ENCODE measurements at places on chromosomes 11 and 22.

DNA sequence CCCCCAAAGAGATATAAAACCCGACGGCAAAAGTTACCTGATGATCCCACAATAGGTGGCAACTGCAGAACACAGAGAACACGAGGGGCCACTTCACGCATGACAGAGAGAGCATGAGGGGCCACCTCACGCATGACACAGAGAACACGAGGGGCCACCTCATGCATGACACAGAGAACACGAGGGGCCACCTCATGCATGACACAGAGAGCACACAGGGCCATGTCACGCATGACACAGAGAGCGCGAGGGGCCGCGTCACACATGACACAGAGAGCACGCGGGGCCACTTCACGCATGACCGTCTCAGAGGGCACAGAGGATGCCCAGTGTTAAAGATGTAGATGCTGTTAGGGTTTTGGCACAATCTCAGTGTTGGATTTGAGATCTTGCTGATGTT is 1359.5 kb downstream of the TBC1D22A start:
- no peak for DNase-seq

DNA sequence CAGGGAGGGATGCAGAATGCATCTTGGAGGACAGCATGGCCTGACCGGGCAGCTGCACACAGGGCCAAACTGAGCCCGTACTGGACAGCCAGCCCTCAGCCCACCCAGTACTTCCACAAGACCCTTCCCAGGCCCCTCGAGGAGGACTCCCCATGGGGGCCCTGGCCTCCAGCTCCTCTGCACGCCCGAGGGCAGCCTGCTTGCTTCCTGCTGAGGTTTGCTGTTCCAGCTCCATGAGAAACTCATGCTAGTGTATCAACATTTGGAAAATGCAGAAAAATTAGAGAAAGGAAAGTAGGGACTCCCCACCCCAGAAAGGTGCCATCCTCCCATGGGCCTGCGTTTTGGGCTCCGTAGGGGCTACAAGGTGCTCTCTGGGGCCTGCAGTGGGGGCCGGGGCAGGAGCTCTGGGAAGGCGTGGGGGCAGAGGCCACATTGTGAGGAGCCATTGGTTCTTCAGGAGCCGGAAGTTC is 21.3 kb upstream of the CCDC188 start:
- no peak for DNase-seq

DNA sequence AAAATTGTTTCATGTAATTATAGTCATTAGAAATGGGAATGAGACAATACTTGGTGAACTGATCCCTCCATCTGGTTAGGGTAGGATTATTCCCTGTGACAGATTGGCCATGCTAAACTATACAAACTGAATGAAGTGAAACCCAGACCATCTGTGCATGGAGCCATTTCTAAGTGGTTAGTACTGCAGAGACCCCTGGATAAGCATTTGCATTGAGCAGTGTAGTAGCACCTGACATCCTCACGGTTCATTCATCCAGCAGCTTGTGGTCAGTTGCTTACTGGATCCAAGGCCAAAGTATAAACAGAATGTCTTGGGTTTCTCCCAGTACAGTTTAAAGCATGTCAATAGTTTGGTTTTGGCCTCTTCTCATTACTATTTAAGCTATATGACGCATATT is 93.8 kb upstream of the ARHGAP42 start:
- DNase-seq = no peak

DNA sequence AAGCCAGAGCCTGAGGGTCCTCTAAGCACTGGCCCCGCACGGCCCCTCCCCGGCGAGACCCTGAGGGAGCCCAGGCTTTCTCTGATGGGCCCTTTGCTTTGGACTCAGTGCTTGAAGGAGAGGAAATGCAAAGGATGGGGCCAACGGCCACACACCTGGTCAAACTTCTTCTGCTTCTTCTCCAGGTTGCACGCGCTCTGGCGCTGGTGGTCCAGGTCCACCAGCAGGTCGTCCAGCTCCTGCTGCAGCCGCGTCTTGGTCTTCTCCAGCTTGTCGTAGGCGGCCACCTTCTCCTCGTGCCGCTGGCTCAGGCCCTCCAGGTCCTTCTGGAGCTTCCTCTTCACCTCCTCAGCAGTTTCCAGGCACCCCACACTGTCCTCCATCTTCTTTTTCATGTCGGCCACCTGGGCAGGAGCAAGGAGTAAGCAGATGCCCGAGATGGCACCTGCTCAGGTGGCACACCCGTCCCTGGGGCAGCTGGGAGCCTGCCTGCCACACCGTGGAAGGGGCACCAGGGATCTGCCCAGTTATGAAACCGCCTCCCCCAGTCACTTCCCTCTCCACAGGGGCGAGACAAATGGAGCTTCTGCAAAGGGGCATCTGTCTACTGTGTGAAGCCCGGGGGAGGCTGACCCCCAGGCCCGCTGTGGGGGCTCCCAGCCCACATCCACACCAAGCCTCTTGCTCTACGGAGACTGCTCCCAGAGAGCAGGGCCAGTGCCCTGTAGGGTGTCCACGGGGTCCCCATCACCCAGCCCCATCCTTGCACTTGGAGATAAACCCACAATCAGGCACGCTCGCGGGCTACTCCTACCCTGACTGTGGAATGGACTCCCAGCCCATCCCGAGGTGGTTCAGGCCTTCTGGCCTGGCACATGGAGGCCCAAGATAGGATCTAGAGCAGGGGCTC is 39.2 kb downstream of the APOL1 start:
- no peak for DNase-seq

DNA sequence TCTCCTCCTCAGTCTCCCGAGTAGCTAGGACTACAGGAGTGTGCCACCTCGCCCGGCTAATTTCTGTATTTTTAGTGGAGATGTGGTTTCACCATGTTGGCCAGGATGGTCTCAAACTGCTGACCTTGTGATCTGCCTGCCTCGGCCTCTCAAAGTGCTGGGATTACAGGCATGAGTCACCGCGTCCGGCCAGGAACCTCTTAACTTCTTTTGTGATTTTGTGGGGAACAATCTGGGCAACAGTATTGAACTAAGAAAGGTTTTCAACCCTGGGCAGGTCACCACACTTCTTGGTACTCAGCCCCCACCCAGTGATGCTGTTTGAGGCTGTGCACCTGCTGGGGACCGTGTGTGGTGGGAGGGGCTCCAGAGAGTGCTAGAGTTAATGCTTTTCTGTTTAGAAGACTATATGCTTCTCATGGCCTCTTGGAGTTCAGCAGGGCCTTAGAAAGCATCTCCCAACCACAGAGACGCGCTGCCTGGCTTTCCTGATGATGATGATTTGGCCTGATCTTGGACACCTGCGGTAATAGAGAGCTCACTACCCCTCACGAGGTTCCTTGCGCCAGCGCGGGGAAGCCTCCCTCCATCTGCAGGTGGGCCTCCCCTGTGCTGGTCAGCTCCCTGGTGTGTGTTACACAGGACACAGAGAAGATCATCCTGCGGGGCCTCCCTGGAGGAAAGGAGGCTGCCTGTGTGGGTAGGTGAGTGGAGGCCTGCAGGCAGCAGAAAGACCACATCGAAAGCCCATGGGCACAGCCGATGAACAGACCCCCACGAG is 1.2 kb downstream of the DENND6B start:
- no peak for DNase-seq

- no peak for DNase-seq
Observed at GRCh38 chr22:37680191-37680851, 4.9 kb downstream of the LGALS1 start.

GRCh38 chr11:67320011-67320410 is 16.7 kb downstream of the SSH3 start:
- no peak for DNase-seq

- no peak for DNase-seq
Observed at GRCh38 chr11:12052676-12053605, 44.5 kb upstream of the DKK3 start.

DNA sequence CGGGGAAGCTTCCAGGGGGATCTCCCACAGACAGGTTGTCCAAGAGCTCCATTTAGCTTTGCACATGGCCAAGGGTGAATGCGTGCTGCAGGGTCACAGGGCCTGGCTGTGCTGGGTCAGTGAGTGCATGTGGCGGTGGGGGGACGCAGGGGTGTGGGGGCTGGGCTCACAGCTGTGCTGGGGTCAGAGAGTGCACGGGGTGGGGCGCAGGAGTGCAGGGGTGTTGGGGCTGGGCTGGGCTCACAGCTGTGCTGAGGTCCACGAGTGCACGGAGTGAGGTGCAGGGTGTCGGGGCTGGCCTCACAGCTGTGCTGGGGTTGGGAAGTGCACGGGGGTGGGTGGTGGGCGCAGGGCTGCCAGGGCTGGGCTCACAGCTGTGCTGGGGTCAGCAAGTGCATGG is 557.7 kb downstream of the BRD1 start:
- DNase-seq = no peak

DNA sequence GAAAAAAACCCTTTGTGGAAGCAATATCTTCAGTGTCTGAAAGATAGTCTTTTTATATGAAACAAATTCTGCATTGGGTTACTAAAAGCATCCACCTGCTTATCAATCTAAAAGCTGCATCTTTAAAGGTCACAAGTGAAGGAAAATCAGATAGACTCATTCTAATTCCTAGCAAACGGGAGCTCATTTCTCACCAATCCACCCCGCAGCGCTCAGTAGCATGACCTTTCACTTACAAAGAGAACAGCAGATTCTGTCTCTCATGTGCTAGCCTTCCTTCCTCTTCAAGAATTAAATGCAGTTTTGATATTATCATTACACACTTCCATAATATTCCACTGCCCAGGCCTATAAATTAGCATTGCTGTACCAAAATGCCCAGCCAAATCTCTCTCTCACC is 212.9 kb downstream of the CADM1 start:
- DNase-seq = no peak

DNA sequence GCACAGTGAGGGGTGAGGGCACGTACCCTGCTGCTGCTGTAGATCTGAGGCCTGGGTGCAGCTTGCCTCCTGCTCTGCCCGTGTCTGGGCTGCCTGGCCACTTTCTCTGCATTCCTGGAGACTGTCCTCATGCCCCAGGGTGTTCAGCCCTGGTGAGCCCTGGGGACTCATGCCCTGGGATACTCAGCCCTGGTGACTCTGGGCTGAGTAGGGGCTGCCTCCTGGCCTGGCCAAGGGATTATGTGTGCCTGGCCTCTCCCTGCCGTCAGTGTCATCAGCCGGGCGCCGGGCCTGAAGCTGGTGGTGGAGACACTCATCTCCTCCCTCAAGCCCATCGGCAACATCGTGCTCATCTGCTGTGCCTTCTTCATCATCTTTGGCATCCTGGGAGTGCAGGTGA is 94.7 kb downstream of the CACNA1I start:
- DNase-seq = no peak

GRCh38 chr11:72634472-72635095 is 39.6 kb downstream of the PDE2A start:
- DNase-seq = no peak

- DNase-seq = peak; percentile 67
Observed at GRCh38 chr22:33049119-33049729, 9.0 kb downstream of the SYN3 start.

GRCh38 chr22:31102441-31103081 is 4.8 kb downstream of the SELENOM start:
- DNase-seq = no peak

DNA sequence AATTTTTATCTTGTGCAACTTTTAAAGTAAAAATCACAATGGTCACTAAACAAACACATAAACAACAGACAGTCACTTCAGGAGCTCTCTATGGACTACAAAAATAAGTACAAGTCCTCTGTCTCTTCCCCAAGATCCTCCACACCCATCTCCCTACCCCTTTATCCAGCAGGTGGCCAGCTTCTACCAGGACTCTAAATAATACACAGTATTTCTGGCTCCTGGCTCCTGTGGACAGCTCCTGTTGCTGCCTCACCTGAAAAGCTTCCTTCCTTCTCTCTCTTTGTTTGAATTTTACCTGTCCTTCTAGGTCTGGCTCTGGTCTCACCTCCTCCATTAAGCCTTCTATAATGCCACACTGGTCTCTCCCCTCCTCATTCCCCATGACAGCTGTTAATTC is 86.1 kb downstream of the CLPB start:
- DNase-seq = no peak
